ENCODE measurements at places on chromosomes 7 and 10. TPM values are rescaled to one million over a fixed set of nuclear protein-coding genes. Genes with fewer than 3 reads are reported as not detected.

Gene PRSS37
- not detected for total RNA-seq

Gene IFIT1B
- not detected for total RNA-seq

Gene DLX6
- not detected for total RNA-seq

Gene PCDH15
- not detected for total RNA-seq

Gene SRGN
- 636 TPM for total RNA-seq

Gene NRCAM
- total RNA-seq: 0.95 TPM

Gene TRPV5
- total RNA-seq: not detected

DNA sequence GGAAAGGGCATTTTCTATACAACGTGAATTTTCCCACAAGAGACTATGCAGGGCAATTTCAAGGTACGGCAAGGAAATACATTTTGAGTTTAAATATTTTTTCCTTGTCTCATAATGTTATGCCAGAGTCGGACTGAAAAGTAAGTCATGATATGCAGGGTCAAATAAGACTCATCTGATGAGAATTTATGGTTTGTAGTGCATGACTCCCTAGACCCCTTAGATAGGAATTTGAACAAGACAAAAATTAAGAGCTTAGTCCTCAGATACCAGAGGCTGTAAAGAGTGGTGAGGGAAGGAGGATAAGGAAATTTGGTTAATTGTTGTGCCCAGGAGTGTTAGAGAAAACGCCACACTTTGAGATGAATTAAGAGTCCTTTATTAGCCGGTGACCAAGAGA is 616.6 kb downstream of the XPNPEP1 start:
- H3K4me3 ChIP-seq: no peak overlapping the region
- H3K27me3 ChIP-seq: no peaks in the 10 kb centered on the region
- no peak for DNase-seq

DNA sequence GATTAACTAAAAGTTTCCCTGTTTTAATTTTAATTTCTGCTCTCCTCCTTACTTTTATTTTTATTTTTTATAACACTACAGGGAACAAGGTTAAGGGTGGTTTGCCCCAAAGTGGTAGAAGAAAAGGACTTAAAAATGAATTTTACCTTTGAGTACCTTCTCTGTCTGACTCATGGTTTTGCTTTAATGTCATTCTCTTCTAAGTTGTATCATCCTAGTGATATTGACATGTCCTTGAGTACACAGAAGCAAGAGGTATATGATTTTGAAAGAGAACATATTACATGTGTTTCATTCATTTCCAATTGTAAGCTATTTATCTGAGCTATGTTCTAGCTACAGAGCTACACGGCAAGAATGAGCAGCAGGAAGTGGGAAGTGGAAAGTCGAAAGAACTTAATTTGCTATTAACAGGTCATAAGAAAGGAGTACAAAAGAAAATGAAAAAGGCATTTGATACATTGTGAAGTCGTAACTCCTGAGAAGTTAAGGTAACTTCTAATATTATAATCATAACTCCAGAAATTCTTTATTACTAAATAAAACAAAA is 112.5 kb downstream of the SEMA3A start:
- no peaks in the 10 kb centered on the region for H3K27me3 ChIP-seq
- H3K27ac ChIP-seq: no peak overlapping the region
- no peak overlapping the region for H3K4me3 ChIP-seq
- H3K4me1 ChIP-seq: no peaks in the 10 kb centered on the region
- peak; percentile 6 for DNase-seq

GRCh38 chr7:24102988-24103387 is 181.0 kb upstream of the NPY start:
- DNase-seq: no peak
- no peaks in the 10 kb centered on the region for H3K4me1 ChIP-seq
- no peak overlapping the region for H3K27ac ChIP-seq

DNA sequence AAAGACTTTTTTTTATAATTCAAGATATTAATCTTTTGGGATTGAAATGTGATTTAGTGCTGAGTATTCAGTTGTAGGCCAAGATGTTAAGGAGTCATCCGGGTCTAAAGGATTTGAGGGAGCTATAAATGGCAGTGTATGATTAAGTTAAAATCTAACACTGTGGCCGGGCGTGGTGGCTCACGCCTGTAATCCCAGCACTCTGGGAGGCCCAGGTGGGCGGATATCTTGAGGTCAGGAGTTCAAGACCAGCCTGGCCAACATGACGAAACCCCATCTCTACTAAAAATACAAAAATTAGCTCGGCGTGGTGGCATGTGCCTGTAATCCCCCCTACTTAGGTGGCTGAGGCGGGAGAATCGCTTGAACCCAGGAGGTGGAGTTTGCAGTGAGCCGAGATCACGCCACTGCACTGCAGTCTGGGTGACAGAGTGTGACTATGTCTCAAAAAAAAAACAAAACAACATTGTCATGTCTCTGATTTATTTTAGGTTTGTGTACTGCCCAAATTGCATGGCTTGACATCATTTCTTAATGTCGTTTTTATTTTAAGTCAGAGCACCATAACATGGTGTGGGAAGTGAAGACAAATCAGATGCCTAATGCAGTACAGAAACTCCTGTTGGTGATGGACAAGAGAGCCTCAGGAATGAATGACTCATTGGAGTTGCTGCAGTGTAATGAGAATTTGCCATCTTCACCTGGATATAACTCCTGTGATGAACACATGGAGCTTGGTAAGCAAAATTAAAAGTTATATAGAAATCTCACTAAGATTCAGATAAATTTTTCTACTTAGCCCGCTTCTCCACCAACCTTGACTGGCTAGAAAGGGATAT is 10.7 kb downstream of the HBP1 start:
- H3K27me3 ChIP-seq: no peaks in the 10 kb centered on the region

DNA sequence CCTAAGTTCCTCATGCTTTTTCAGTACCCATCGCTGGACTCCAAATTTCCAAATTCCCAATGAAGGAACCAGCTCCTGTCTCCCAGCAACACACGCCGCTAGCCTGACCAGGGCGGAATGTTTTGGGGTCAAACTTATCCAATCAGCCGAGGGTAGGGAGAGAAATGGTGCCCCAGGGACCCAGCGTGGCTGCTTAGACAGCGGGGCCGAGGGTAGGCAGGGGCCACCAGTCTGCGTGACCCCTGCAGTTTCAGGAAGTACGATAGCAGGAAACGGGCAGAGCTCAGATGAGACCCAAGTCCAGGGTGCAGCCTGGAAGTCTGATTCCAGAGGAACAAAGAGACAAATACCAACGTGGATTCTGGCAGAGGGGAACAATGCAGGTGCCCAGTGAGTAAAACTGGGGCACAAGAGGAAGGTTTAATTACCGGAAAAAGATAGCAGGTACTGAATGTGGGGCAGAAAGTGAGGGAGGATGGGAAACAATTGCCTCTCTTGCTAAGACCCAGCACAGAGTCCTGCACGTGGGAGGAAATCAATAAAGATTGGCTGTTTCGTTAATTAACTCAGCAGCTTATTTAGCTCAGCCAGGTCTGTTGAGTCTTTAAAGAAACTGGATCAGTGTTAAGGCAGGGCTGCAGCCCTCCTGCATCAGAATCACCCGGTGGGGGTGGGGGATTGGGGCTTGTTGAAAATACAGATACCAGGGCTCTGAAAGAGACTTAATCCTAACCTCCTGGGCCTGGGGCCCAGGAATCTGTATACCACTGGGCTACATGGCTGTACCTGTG is 50.4 kb upstream of the NFE2L3 start:
- H3K27ac ChIP-seq: peak overlapping the region; percentile 35
- no peaks in the 10 kb centered on the region for H3K36me3 ChIP-seq
- H3K27me3 ChIP-seq: no peaks in the 10 kb centered on the region
- peak overlapping the region; percentile 32 for H3K4me3 ChIP-seq
- peaks cover 21% of the 10 kb centered on the region for H3K4me1 ChIP-seq

DNA sequence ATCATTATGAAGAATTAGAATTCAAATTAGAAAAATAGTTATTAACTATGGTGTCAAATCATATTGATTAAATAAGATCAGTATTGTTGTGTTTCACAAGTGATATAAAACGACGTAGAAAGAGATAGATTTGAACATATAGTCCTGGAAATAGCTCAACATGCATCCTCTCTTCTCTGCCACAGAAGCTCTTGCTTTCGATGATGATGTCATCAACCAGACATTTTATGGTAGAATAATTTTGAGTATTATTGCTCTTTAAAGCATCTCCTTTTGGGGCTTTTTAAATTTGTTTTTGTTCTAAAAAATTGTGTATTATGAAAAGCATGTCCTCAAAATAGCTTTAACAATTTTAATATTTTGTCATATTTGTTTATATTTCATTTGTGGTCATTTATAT is 95.0 kb downstream of the DGKB start:
- no peak overlapping the region for H3K4me3 ChIP-seq
- no peaks in the 10 kb centered on the region for H3K36me3 ChIP-seq

DNA sequence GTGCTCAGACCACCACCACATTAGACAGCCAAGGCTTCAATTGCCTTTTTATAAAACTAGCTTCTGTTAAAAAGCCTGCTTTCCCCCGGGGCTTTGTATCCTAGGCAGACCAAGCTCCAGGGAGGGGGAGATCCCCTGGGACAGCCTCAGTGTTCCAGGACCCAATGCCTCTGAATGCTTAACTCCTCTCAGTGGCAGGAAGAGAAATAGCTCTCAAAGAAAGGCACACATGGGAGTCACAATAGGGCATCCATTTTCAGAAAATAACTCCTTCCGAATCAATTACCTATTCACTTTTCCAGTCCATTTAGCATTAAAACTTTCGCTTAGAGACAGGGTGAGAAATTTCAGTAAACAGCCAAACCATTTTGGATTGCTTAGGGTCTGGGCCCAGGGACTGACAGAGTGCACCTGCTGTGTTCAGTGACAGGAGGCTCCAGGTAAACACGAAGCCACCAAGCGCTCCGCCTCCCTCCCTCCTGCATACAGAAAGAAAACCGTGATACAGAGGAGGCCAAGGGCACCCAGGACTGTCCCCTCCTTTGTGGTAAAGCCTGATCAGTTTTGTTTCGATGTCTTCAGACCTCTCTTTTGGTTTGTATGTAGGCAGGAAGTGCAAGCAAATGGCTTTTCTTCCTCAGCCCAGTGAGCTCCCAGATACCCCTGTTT is 599.7 kb downstream of the KCNMA1 start:
- H3K27ac ChIP-seq: no peak overlapping the region
- H3K4me1 ChIP-seq: peaks cover 7% of the 10 kb centered on the region
- H3K4me3 ChIP-seq: no peak overlapping the region
- H3K36me3 ChIP-seq: no peaks in the 10 kb centered on the region

- no peaks in the 10 kb centered on the region for H3K36me3 ChIP-seq
- no peak overlapping the region for H3K4me3 ChIP-seq
- H3K4me1 ChIP-seq: no peaks in the 10 kb centered on the region
These were observed 78.1 kb upstream of the STRIP2 start for GRCh38 chr7:129356176-129356575.

GRCh38 chr7:139886206-139886605 is 57.1 kb downstream of the TBXAS1 start:
- no peaks in the 10 kb centered on the region for H3K36me3 ChIP-seq
- no peak overlapping the region for H3K4me3 ChIP-seq
- H3K4me1 ChIP-seq: peaks cover 27% of the 10 kb centered on the region
- no peak for DNase-seq

- no peak overlapping the region for H3K27ac ChIP-seq
- no peaks in the 10 kb centered on the region for H3K36me3 ChIP-seq
- H3K4me1 ChIP-seq: no peaks in the 10 kb centered on the region
- no peak overlapping the region for H3K4me3 ChIP-seq
- H3K27me3 ChIP-seq: no peaks in the 10 kb centered on the region
These were observed 57.8 kb downstream of the LGI1 start for GRCh38 chr10:93815304-93816096.

DNA sequence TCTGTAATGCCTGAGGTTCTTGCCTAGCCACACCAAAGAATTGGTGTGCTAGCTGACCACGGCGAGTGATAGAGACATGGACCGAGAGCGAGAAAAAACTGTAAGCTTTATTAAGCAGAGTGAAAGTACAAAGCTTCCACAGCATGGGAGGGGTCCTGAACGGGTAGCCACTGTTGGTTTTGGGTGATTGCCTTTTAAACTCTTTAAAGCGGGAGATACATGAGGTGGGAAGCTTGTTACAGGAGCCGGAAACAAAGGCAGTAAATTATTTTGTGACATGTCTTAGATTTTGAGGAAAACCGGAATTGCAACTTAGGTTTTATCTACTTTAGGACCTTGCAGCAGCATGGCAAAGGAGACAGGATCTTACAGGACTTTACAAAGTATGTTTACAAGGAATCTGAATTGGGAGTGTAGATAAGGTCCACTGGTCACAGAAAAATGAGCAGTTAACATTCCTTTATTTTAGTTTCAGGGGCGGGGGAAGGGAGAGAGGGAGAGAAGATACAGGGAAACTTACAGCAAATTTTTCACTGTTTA is 252.7 kb upstream of the MBL2 start:
- DNase-seq: no peak
- H3K4me1 ChIP-seq: no peaks in the 10 kb centered on the region
- H3K36me3 ChIP-seq: no peaks in the 10 kb centered on the region
- H3K27me3 ChIP-seq: no peaks in the 10 kb centered on the region
- H3K4me3 ChIP-seq: no peak overlapping the region
- H3K27ac ChIP-seq: no peak overlapping the region

DNA sequence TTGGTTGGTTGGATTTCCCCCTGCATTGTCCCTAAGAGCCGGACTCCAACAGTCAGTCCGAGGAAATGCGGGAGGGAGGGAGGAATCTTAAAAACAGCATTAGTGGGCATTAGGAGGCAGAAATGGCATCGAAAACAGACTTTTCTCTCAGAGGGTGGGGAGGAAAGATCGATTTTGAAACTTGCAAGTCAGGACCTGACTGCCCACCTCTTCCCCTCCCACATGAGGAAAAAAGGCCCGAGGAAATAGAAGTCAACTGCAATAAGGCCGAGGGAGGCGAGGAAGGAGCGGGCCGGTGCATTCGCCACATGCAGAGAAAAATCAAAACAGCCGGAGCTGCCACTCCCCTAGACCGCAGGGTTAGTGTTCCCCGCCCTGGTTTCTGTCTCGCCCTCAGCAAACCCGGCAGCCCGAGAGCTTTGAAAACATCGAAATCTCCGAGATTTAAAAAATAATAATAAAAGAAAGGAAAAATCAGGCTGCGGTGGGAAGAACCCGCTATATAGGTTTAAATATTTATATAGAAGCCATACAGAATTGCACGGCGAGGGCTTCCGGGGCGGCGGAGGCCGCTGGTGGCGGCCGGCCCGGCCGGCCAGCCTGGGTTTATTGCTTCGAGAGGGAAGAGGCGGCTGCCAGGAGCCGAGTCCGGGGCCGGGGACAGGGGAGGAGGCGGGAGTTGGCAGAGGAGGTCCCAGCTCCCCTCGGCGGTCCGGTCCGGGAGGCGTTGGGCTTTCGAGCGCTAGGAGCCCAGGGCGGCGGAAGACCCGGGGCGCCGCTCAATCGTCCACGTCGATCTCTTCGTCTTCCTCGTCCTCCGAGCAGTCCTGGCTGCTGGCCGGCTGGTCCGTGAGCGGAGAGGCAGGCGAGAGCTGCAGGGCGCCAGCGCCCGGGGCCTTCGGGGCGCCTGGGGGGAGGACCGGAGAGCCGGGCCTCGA is 2.5 kb downstream of the LBX1 start:
- DNase-seq: peak; percentile 54
- no peak overlapping the region for H3K27ac ChIP-seq
- H3K4me1 ChIP-seq: peaks cover 56% of the 10 kb centered on the region
- peak overlapping the region; percentile 4 for H3K4me3 ChIP-seq
